Osteoblast (primary cell): ENCODE measurements at places on chromosomes 1 and 21.

GRCh38 chr1:177744906-177745305 lies 225.0 kb downstream of the SEC16B start:
- DNase-seq, result no peak

DNA sequence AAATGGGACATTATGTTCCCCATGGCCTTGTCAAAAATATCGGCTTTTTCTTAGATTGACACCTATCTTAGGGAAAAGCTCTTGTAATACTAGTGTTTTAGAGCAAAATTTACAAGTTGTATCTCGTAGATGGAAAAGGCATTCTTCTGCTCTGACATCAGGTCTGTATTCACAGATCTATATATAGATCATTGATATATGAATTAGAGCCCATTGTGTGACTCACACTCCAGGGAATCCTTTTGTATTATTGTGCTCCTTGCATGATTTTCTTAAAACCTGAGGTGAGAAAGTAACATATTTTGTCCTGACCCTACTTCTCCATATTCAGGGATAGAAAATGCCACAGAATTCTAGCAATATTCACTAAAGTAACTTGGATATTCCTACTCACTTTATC lies 1160.8 kb upstream of the B3GALT2 start:
- DNase-seq, result no peak

- peak; percentile 42 for DNase-seq
Measured at GRCh38 chr1:163202833-163203451, at the start of gene RGS5. TSS of gene RGS5 (minus strand) at chr1:163202916. CDS start at chr1:163202835, 81 bp downstream.

GRCh38 chr1:4137621-4138415 lies 237.7 kb upstream of the C1orf174 start:
- DNase-seq, result peak; percentile 48

DNA sequence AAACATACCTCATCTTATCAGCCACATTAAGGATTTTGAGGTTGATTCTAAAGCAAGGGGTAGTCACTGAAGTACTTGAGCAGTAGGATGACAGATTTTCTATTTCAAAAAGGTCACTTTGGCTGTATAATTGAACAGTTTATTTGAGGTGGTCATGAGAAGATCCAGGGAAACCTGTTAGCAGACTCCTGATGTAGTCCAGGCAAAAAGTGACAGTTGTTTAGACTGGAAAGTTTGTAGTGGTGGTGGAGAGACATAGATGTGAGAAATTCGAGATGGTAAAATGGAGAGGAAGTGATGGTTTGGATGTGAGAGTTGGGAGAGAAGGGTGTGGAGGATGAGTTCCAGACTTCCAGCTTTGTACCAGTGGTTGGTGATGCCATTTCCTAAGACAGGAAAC lies 7.5 kb downstream of the FAM163A start:
- DNase-seq, result no peak

- no peak for DNase-seq
Measured at GRCh38 chr1:28770601-28771165, 33.9 kb downstream of the YTHDF2 start.

- DNase-seq, result no peak
Measured at GRCh38 chr21:33151941-33152731, 77.6 kb upstream of the IFNAR2 start.

DNA sequence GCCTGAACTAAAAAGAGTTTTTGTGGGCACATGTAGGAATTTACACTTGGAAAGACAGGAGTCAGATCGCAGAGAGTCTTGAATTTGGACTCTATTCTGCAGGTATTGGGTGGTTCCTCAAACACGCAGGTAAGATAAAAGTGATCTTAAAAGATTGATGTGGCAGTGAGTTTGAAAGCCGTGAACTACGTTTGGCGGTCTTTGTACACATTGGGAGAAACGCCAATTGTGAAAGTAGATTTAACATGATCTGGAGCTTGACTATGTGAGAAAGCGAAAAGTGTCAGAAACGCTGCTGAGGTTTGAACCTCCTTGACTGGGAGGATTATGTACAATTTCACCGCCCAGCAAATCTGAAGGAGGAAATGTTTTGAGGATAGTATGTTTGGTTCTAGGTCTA lies 1.5 kb upstream of the PPP2R5A start:
- DNase-seq, result no peak

GRCh38 chr1:216898801-216899200 lies 175.6 kb upstream of the ESRRG start:
- no peak for DNase-seq

DNA sequence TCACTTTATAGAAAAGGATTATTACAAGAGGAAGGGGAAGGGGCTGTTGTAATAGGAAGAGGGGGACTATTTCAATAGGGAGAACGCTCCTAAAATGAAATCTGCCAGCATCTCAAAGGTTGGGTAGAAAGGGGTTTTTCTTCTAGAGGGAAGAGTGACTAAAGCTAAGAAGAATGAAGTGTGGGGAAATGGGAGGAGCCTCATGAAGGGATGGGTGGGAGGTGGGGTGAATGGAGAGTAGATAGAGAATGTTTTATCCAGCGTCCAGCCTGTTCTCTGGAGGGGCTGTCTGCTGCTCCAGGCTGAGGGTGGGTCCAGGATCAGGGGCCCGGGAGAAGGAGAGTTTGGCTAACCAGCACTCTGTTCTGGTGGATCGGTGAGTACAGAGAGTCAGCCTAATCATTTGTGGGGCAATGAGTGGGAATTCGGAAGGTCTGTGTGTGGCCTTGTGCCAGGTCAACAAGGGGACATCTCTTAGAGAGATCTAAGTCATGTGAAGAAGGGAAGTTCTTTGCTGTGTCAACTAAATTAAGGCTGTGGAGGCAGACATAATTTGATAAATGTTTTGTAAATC lies 25.2 kb downstream of the VN1R5 start:
- no peak for DNase-seq

DNA sequence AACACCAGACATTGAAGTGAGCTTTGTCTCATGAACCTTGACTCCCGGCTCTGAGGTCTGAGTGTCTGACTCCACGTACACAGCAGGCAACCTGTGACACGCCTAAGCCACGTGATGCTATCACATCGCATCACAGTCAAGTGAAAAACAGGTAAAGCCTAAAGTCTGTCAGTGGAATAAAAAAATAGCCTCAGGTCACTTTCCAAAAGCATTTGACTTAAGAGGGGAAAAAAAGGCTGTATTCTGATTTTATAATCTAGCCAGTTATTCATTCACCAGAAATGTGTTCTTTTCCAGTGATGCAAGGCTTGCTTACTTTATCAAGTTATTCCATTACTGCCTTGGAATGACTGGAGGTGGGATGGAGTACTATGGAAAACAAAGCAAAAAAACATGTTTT lies 163.2 kb upstream of the HMCN1 start:
- DNase-seq, result no peak

GRCh38 chr1:205593532-205593931 lies 38.3 kb downstream of the ELK4 start:
- DNase-seq, result no peak

DNA sequence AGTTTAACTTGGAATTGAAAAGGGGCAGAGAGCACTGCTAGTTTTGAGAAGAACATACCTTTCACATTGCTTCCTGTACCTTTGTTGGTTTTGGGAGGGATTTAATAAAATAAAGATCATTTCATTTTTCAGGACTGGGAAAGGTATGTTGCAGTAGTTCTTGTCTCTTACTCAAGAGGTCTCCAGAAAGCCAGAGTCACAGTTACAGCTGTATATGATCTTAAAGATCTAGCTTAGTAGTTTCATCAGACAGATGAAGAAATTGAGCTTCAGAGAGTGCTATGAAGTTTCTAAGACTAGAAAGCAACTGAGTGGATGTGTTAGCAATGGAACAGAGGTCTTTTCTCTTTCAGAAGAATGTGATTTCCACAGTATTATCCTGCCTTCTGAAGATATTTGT lies 1.0 kb downstream of the OR10K2 start:
- DNase-seq, result no peak

DNA sequence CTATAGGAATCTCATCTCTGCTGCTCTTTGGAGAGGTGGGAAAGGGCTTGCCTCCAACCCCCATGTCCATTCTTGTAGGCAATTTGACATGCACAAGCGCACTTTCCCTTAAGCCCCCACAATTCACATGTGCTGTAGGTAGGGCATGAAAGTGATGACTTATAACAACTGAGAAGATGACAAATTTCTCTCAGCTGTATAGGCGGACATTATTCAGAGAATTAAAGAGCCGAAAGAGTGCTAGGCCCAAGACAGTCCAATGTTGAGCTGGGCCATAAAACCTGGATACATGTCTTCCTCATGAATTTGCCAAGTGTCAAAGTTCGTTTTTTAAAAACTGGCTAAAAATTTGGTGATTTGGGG lies 106.3 kb upstream of the LYPLAL1 start:
- no peak for DNase-seq

- no peak for DNase-seq
Measured at GRCh38 chr1:106055855-106056254, 1000.6 kb upstream of the PRMT6 start.

- peak; percentile 93 for DNase-seq
Measured at GRCh38 chr1:228464487-228464983, 22.6 kb upstream of the RNF187 start.

DNA sequence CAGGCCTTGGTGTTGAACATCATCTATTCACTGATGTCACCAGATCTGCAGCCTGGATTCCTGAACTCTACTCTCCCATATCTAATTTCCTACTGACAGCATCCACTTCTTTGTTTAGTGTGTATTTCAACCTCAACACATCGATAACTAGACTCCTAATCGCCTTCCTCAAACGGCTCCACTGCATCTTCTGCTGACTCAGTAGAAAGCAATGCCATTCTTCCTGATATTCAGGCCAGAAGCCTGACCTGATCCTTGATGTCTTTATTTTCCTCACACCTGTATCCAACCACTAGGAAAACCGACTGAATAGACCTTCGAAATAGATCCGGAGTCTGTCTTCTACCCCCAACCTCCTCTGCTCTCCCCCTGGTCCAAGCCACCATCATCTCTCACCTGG lies 466.9 kb downstream of the PCP4 start:
- DNase-seq, result no peak

- no peak for DNase-seq
Measured at GRCh38 chr1:200373811-200374231, 36.0 kb downstream of the ZNF281 start.

DNA sequence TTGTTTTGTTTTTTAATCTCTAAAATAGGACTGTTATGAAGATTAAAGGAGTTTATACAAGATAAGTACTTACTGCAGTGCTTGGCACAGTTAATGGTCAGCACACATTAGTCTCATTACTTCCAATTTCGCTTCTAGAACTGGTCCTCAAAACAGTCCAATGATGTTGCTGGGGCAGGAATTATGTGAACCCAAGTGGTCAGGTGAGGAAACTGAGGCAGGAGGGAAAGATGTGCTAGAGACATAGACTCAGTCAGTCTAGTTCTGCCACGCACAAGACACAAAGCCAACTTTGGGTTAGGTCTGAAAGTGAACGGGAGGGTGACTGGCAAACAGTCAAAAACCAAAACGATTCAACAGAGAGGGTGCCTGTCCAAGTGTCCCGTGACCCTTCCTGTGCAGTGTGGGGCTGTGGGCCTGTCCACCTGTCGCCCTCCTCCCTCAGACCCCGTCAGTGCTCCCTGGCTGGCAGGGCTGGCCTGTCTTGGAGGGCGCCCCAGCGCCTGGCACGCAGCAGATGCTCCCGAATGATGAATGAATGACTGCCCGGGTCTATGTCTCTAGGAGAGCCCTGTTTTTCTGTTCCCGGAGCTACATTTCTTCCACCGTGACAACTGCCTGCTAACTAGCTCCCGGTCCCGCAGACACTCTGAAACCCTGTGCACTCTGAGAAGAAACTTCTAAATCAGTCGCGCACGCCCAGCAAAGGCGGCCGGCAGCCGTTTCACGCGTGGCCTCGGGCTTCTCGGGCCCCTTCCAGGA lies 2.4 kb downstream of the LRP8 start:
- peak; percentile 74 for DNase-seq

GRCh38 chr1:109636201-109636952 lies 16.7 kb downstream of the AMPD2 start:
- DNase-seq, result peak; percentile 93

DNA sequence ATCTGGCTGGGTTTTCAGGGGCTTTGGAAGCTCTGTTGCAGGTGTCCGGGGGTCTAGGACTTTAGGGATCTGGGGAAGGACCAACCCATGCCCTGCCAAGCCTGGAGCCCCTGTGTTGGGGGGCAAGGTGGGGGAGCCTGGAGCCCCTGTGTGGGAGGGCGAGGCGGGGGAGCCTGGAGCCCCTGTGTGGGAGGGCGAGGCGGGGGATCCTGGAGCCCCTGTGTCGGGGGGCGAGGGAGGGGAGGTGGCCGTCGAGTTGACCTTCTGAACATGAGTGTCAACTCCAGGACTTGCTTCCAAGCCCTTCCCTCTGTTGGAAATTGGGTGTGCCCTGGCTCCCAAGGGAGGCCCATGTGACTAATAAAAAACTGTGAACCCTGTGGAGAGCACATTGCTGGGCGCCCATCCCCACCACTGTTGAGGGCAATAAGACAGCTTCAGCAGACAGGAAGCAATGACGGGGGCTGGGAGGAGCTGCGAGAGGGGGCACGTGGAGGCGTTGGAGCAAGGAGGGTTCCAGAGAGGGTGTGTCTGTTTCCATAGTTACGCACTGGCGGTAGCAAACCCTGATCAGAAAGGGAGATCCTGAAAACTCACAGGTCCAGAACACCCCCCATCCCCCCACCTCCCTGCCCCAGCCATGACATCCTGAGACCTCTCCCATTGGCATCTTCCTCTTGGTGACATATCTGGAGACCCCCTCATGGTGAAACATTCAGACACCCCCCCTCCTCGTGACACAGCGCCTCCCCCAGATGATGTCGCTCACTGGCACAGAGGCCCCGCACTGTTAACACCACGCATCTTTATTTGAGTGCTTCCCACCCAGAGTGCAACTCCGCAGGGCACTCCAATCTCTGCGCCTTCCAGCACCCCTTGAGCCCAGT lies 8.4 kb downstream of the MYBPH start:
- peak; percentile 39 for DNase-seq

DNA sequence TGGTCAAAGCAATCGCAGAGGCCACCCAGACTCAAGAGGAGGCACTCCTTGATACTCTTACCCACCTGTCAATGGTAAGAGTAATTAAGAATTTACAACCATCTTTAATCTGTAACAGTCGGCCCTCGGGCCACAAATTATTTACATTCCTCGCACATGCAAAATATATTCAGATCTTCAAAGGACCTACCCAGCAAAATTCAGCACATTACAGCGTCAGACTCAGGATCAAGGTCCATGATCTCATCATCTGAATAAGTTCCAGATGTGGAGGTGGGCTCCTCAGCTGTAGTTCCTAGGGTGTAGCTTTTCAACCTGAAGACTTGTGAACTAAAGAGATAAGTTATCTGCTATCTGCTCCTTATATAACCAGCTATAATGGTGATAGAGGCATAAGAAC lies 17.1 kb upstream of the RNF11 start:
- DNase-seq, result no peak

GRCh38 chr1:107933736-107934135 lies 31.2 kb downstream of the VAV3 start:
- no peak for DNase-seq

GRCh38 chr21:14353726-14354125 lies 29.2 kb downstream of the HSPA13 start:
- no peak for DNase-seq

GRCh38 chr21:20760221-20760620 lies 238.0 kb upstream of the NCAM2 start:
- no peak for DNase-seq

GRCh38 chr1:16430606-16431005 lies 6.6 kb downstream of the SPATA21 start:
- no peak for DNase-seq
